ENCODE measurements at places on chromosomes 1 and 21.
A peak's percentile ranks its signal among the peaks of the same experiment; 100 is the strongest.

DNA sequence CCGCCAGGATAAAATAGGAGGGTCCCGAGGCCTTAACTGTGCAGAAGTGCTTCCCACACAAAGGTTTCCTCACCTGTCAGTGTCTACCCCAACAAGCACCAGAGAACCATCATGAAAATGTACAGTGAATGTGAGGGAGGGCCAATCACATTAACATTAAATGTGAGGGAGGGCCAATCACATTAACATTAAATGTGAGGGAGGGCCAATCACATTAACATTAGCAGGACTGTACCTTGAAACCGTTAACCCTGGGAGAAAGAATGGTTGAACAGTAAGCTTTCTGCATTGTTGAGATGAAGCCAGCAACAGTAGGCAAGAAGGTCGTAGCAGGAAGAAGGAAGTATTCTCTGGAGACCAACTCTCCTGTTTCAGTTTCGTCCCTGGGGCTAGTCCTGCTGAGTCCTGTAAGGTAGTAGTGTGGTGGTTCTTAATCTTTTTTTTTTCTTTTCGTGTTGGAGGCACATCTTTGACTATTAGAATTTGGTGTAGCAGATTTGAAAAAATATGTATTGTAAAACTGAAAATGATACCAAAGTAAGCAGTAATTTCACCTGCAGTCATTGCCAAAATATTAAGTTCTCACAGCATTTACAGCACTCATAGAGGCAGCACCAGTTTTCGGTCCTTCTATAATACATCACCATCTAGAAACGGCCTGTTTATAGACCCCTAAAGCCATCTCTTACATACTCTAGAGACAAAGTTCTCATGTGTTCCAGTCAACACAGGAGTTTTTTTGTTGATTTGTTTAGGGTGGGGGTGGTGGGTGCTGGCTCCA, 98.6 kb upstream of the PPP2R5A start:
- DNase-seq: no peak

DNA sequence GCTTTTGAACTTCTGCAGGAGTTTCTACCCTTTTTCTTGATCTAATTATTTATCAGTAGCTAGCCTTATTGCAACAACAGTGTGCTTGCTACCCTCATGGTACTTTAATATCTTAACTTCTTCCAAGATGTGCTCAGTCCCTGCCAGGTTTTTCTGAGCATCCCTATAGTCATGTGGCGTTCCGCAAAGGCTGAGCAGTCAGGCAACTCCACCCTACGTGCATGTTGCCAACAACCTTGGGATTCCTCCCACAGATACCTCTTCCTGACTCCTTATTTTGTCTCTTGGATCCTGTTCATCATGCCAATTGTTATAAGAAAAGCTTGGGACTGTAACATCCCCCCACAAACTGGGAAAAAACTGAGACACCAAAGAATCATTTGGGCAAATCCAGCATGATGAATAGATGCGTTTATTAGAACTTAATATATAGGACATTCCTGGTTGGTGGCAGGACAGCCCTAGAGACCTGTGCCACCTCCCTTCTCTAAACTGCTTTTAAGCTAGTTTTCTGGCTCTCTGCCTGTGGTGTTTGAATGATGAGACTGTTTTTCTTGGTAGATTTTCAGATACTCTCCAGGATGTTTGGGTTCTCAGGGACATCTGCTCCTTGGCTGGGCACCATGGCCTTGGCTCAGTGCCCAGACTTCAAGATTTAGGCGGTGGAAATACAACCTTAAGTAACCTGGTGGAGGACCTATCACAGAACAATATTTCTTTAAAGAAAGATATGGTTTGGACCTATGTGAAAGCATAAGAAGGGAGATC, 27.1 kb upstream of the KCTD3 start:
- DNase-seq: peak; percentile 67

DNA sequence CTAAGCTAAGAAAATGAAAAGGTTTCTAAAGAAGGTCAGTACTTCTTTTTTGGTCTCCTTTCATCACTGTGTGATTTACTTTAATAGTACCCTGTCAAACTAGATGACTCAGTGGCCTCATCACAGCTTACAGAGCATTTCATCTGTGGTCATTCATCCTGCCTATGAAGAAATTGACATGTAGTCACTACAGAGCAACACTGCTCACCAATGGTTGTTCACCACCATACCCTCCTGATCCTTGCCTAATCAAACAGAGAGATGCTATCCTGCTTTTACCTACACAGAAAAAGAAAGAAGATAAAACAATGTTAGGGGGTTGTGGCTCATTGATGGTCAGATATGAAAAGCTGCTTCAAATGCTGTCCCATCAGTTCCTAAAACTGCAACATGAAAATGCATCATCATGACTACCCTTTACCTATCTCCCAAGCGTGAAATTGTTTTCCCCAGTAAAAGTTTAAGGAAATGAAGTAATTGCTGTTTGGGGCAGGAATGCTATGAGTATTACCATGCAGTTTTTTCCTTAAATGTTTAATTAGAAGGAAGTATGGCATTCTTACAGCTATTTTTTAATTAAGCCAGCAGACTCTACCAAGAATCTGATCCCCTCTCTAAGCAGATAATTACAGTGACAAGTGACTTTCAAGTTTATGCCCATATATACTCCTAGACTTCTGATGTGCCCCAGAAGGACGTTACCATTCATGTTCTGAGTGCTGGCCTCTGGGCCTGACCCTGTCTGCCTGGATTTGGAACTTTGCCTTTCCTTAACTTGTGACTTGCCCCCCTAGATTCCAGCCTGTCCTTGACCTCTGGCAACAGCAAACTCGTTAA, 46.1 kb upstream of the FBXO28 start:
- DNase-seq: no peak

- DNase-seq: no peak
Observed at GRCh38 chr1:214290424-214291037, 9.6 kb downstream of the SMYD2 start.

DNA sequence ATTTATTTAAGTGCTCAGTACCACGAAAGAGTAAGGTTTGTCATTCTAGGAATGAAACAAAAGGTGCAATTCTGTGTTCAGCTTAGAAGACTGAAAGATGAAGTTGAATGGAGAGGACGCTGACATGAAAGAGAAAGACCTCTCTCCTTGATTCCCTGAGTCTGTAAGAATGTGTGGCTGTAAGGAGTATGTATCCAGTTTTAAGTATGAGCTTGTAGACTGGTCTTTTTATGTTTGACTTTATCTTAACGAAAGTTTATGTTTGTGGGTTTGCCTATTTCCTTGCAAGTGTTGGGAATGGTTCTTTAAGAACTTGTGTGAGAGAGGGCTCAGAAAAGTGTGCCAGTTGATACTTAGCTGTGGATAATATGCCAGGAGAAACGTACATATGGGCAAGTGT, 1.4 kb downstream of the CHD1L start:
- no peak for DNase-seq

DNA sequence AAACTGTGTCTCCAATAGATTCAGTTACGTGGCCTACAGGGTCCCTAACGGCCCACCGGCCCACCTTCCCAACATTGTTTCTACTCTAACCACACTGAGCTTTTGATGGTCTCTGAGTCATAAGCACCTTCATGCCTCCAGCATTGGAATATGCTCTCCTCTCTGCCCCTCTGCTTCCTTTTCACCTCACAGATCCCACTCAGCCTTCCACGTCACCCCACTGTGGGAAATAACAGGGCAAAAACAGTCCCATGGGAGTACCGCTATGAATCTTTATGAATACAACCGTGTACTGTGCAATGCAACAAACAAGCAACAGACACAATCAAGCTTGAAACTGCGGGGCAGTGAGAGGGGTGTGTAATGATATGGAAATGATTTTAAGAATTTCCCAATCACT, 5.3 kb upstream of the SARS1 start:
- no peak for DNase-seq

DNA sequence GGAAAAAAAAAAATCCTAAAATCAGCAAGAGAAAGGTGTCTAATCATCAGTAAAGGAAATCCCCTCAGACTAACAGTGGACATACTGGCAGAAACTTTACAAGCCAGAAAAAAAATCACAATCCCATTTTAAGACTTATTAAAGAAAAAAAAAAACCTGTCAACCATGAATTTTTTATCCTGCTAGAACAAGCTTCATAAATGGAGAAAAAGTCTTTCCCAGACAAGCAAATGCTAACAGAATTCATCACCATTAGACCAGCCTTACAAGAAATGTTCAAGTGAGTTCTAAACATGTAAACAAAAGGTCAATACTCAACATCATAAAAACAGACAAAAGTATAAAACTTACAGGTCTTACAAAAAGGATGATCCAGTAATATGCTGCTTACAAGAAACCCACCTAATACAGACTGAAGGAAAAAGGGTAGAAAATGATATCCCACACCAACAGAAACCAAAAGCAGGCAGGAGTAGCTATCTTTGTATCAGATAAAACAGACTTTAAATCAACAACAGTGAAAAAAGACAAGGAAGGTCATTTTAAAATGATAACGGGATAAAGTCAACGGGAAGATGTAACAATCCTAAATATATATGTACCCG, 129.6 kb downstream of the EVI5 start:
- DNase-seq: no peak

DNA sequence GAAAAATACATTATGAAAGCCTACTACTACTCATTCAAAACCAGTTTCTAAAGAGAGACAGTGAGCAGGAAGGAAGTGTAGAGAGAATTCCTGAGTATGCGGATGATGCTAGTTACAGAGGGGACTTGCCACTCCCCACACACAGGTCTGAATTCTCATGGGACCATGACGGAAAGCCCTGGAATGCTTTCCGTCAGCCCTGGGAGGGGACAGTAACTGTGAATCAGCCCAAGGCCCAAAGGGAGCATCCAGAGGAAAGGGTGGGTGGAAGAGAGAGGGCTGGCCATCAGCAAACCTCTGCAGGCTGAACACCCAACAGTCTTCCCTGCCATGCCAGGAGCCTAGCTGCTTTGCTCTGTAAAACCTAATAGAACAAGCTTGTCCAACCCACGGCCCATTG, 36.4 kb downstream of the RCSD1 start:
- DNase-seq: no peak

GRCh38 chr1:42830631-42831030, 13.4 kb upstream of the SVBP start:
- DNase-seq: no peak

- DNase-seq: peak; percentile 31
Observed at GRCh38 chr1:81477710-81478109, 323.0 kb upstream of the ADGRL2 start.

DNA sequence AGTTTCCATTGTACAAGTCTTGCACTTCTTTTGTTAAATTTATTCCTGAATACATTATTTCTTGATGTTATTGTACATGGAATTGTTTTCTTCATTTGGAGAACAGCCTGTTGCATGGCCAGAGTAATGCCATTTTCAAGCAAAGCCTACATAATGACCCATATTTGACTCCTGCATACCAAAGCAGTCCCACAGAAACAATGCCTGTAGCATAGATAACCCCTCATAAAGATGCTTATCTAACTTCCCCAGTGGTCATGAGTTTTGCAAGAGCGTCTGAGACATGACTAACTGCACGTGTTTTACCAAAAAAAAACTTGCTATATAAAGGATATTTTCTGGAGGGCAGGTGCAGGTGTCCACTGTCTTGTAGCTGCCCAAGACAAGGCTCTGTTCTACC, 30.3 kb upstream of the RLF start:
- no peak for DNase-seq

DNA sequence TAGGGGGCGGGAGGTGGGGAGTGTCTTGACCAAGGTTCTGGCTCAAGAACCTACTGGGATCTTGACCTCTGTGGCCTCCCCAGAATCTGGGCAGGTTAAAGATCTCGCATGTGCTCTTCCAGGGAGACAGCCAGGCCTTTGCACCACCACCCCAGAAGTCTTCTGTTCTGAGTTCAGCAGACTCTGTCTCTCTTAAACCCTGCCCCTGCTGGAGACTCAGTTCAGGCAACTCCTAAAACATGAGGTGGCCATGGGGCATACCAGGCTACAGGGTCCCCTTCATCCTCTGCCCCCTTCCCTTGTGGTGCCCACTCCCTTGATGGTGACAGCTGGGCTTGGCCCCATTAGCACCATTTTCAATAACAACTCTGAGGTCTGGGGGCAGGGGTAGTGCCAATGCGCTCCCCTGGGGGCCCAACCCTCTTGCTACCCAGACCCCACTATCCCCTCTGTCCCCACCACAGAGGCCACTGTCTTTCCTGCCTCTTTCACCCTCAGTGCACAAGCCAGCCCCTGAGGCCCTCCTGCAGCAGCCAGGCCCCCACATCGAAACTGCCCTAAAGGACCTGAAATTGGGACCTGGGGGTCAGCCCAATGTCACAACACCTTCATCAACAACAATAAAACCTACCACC, 132.7 kb upstream of the RUNX3 start:
- no peak for DNase-seq

- no peak for DNase-seq
Observed at GRCh38 chr1:41714638-41715389, 203.9 kb downstream of the HIVEP3 start.

GRCh38 chr1:183735069-183735860, 69.7 kb upstream of the RGL1 start:
- DNase-seq: no peak

GRCh38 chr1:47645151-47645550, 207.3 kb downstream of the FOXD2 start:
- no peak for DNase-seq

DNA sequence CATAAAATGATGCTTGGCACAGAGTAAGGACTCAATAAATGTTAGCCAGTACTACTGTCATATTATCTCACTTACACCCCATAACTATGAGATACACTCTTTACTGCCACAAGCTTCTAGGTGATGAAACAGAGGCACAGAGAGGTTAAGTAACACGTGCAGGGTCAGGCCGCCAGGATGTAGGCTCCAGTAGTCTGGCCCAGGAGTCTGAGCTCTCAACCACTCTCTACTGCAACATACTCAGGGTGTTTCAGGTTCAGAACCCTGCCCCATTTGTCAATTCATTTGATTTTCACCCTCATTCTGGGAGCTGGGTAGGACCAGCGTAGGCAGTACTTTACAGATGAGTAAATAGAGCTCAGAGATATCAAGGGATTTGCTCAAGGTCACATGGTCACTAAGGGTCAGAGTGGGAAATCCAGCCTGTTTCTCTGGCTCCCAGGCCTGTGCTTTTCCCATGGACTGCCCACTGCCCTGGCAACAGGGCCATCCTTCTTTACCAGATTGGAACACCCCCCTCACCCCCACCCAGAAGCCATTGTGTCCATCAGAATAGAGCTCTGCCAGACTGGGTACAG, 21.2 kb downstream of the IQGAP3 start:
- no peak for DNase-seq

GRCh38 chr1:182637769-182638168, 33.6 kb upstream of the RGS16 start:
- DNase-seq: no peak

- DNase-seq: no peak
Observed at GRCh38 chr1:203181586-203182386, 4.7 kb downstream of the CHI3L1 start.

DNA sequence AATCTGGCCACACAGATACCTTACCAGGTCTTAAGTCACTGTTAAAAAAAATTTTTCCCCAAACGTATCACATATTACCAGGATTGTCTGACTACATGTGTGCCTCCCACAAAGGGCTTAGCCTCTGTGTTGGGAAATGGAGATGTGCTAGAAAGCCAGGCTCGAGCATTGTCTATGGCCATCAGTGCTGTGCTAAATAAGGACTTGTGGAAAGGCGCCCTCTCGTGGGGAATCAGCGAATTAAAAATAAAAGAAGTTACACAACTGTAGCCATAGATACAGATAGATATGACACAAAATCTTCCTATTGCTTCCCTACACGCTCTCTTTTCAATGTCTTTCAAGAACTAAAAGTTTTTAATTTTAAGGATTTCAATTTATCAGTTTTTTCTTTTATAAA, 47.5 kb upstream of the CRNN start:
- DNase-seq: peak; percentile 26
